Tongue (tissue), 3 donors: ENCODE measurements at places on chromosomes 1 and 21. TPM values are rescaled to one million over a fixed set of nuclear protein-coding genes. Genes with fewer than 3 reads are reported as not detected.

GRCh38 chr21:44952116-44952928 lies 12.5 kb downstream of the SLX9 start:
- DNase-seq: peak; percentile 82

LEMD1 gene
- total RNA-seq: not detected

DNA sequence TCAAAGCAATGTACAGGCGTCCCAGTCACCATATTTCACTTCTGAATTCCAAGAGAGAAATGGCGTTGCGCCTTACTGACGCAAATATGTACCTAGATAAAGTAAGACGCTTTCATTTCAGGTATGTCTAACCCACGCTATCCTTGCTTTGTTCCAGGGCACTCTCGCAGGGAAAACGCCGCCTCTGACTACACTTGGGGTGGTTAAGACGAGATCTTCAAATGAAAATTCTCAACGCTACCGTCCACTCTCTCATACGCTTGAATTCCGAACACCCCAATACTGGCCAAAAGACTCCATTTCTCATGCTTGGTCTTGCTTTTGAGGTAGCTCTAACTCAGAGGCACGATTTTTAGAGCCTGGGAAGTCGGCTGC lies 736 bp upstream of the ZMPSTE24 start:
- DNase-seq: no peak

GRCh38 chr21:28991861-28992525 lies 684 bp downstream of the LTN1 start:
- no peak for DNase-seq

DNA sequence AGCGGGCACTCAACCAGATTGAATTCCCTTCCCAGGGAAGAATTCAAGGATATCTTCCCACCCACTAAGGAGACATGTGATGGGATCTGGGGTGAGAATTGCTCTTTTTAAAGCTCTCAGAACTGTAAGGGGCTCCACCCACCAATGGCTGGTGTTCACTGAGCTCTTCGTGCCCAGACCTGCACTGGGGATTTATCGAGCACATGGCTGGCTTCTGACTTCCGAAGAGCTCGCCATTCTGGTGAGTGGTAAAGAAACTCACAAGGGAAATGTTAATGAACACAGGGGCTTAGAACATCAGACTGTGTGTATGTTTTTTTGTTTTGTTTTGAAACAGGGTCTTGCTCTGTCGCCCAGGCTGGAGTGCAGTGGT lies 9.8 kb downstream of the PADI3 start:
- DNase-seq: no peak

AGT gene
- 21.8 TPM for total RNA-seq

GRCh38 chr1:43381612-43382011 lies 8.0 kb downstream of the MED8 start:
- no peak for DNase-seq

GRCh38 chr1:24286246-24287010 lies 32.7 kb upstream of the GRHL3 start:
- DNase-seq: no peak

RIPPLY3 gene
- 0.72 TPM for total RNA-seq

DNA sequence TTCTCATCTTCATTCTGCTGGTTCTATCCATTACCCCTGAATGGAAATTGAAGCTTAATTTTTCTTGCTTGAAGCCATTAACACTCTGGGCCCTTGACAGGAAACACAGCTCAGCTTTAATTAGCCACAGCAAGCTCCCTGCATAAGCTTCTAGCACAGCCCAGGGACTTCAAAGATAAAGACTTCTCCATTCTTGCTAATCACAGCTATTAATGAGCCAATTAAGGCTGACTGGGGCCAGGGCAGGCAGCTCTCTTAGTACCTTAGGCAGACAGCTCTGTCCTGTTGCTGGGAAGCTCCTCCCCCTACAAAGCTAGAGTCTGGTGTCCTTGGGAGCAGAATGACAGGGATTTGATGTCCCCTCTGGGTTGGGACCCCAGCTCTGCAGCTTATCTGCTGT lies 27.9 kb upstream of the TRABD2B start:
- no peak for DNase-seq

DNA sequence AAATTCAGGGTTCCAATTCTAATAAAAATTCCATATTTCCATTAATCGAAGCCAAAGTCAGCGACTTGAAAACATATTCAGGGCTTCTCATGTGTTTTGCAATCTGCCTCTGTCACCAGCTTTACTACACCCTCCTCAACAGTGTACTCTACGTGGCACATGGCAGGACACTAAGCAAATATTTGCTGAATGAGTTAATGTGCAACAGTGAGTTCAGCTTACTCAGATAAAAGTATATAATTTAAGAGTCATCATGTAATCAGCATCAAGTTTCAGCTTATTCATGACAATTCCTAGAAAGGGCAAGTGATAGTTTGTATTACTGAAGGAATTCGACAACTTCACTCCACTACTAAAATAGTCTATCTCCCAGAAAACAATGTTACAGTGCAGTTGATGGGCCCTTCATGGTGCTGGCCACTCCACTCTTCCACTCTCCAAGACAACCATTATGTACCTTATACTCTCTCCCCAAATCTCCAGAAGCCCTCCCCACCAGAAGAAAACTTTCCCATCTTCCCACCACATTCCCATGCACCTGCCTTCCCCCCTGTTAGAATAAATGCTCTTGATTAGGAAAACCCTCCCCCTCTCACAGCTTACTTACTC lies 97.3 kb downstream of the TTLL7 start:
- no peak for DNase-seq

SYT6 gene
- 0.10 TPM for total RNA-seq

- DNase-seq: peak; percentile 38
Measured at GRCh38 chr1:180167021-180167701, 12.5 kb downstream of the QSOX1 start.

DNA sequence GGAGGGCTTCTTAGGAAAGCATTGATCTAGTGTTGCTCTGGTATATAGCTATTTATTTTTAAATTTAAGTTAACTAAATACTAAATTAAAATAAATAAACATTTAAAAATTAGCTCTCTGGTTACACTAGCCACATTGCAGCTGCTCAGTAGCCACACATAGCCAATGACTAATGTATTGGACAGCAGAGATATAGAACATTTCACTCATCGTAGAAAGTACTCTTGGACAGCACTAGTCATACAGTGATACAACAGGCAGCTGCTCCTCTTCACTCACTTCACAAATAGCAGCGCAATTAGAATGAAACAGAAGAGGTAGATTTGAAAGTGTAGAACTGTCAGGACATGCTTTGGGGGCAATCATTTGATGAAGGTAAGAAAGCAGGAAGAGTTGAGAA lies 245.4 kb downstream of the PBX1 start:
- DNase-seq: no peak

- DNase-seq: no peak
Measured at GRCh38 chr1:59219916-59220315, 77.0 kb upstream of the FGGY start.

- DNase-seq: no peak
Measured at GRCh38 chr1:220705782-220706181, 15.6 kb downstream of the C1orf115 start.

DNA sequence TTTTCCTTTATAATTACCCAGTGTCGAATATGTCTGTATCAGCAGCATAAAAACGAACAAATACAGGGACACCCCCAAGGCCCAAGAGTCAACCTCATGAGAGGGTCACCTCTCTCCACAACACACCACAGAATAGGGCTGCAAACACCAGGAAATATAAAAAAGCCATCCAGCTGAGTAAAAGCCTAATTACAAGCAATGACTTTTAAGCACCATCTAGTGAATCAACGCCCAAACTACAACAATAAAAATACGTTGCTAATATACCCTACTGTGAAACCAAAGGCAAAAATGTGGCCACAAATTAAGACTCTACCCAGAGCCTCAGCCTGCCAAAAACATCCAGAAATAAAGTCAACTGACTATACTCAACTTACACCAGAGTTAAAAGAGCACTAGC lies 817.9 kb upstream of the NEGR1 start:
- no peak for DNase-seq

DNA sequence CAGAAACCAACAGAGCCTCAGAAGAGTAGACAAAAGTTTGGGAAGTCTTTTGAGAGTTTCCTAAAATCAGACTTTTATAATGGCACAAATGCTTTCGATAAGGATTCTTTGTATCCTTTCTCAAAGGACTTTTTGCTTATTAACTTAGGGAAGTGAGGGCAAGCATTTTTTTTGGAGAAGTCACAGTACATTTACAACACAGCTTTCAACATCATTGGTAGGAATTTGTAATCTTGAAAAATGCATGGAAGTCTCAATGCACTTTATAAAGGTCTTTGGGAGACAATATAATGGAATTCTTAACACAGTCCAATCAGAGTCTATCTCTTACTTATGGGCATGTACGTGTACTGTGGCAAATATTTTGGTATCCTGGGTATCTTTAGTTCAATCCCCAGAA lies 325.8 kb upstream of the NR5A2 start:
- no peak for DNase-seq

DNA sequence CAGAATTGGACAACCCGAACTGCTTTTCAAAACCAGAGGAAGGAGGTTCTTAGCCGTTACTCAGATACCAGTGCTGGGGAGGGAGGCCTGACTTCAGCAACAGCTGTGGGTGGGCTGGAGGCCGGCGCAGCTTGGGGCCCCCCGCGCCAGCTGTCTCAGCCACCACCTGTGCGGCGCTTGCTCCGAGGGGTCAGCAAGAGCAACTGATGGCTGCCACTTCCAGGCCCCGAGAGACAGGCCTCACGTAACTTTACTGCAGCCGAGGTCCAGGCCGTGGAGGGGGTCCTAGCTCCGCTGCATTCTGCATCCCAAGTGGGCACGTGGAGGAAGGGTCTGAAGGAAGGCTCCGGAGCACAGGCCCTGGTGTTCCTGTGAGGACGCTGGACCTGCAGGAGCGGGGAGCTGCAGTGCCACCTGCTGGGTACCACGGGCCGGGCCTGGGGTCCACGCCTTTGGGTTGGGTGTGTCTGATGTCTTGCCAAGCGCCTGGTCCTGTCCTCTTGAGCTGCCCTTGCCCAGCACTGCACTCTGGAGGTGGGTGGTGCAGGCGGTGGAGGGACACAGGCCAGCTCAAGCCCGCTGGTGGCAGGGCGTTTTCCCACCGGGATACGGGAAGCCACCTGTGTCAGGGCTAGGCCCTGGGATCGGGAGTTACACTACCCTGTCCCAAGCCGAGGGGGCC lies 9.8 kb downstream of the THAP3 start:
- DNase-seq: peak; percentile 77

DNA sequence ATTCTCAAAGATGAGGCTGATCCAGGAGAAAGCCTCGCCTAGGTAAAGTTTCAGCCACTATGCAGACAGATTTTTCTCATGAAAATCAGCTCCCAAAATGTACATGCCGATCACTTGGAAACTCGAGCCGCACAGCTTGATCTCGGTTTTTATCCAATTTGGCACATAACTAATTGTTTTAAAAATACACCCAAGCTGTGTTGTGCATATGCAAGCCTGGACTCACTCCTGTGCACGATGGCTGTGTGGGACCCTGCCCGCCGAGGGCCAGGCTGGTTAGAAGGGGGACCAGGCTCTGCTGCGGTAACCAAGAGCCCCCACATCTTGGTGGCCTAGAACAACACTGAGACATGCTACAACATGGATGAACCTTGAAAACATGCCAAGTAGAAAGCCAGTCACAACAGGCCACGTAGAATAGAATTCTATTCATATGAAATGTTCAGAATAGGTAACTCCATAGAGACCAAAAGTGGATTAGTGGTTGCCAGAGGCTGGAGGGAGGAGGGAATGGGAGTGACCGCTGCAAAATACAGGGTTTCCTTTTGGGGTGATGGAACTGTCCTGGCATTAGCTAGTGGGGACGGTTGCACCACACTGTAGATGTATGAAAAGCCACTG lies 16.1 kb upstream of the LDLRAP1 start:
- DNase-seq: peak; percentile 29

MATN1 gene
- total RNA-seq: not detected

SNRNP40 gene
- 71.8 TPM for total RNA-seq

DNA sequence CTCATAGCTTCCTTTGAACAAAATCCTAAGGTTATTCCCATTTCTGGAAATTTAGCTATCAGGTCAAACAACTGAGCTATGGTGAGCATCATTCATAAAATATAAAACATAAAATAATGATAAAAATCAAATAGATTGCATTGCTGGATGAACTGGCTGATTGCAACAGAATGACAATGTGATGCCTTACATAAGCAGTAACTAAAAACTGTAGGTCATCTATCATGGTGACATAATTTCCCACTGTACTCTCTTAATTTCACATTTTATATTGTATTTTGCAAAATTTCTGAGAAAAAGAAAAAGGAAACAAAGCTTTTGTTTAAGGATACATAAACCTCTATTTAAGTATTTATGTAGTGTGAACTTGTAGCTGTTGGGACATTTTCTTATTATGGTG lies 4.6 kb downstream of the PTGER3 start:
- DNase-seq: no peak

DNA sequence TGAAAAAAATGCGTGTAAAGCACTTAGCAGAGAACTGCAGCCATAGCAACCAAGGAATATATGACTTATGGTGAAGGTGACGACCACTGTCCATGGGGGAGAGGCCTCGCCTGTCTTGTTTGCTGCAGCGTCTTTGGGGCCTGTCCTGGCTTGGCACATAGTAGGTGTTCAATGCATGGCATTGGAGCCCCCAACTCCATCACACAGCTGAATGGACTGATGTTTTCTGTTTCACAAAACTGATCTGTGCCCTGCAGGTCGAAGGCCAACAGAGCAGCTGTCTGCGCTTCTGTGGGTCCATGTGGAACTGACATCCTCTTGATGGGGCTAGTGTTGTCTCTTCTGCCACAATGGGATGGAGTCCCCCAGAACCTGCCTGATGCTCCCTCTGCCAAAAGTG lies 296.0 kb downstream of the PTPRU start:
- DNase-seq: no peak

GRCh38 chr1:177913762-177914540 lies 55.9 kb downstream of the SEC16B start:
- peak; percentile 30 for DNase-seq

GRCh38 chr1:185317886-185318310 lies 855 bp upstream of the IVNS1ABP start:
- no peak for DNase-seq

DNA sequence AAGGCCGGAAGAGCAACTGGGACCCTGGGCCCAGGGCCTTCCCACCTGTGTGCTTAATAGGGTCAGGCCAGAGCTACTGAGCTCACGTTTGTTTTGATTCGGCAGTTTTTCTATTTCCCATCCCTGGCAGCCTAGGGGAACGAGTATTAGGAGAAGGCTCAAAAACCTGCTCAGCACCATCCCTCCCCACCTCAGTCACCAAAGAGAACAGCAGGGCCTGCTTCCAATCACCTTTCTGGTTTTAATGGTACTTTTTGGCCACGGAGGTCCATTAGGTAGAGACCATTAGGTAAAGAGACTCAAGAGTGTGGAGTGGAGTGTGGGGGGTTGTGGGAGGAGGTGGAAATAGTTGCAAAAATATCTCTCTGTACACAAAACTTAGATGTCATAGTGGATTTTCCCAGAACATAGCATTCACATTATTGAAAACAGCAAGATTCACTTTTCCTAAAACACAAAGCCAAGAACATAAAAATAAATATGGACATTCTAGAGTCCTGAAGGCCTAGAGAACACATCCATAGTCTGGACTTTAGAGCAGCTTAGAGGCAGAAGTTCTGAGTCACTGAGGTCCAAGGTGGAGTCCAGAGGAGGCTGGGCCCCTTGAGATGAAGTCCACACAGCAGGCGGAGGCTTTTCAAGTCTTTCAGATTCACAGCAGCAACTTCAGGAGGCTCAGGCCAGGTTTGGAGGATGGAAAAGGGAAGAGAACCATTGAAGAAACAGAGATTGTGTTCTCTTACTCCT lies 19.5 kb downstream of the NUAK2 start:
- no peak for DNase-seq

LCE1D gene
- total RNA-seq: not detected
